ENCODE measurements at places on chromosomes 3 and 15.

DNA sequence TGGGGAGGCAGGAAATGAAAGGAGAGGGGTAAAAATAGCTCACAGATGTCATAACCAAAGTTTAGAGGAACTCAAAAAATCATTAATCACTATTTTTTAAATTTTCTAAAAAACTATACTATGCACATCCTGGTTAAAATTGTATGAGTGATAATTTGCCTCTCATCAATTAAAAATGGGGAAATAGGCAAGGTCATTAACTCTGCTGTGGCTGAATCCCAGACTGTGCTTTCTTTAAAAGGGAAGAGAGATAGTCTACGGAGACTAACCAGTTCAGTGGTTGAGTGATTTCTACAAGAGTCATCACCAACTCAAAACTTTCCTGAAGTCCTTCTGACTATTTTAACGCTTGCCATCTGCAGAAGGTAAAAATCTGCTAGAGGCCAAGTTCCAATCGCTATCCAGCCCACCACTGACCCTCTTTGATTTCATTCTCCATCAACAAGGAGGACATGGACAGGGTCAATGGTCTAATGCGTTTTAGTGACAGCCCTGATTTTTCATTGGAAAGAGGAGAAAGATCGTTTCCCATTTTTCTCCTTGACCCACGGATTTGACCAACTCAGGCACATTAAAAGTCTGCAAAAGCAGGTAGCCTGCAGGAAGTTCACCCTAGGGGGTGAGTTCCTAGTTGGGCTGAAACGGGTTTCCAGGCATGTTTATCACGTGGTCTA lies 850 bp downstream of the SUCLG2 start:
- DNase-seq: no peak

GRCh38 chr3:191253089-191253799 lies 54.2 kb downstream of the OSTN start:
- DNase-seq: no peak

DNA sequence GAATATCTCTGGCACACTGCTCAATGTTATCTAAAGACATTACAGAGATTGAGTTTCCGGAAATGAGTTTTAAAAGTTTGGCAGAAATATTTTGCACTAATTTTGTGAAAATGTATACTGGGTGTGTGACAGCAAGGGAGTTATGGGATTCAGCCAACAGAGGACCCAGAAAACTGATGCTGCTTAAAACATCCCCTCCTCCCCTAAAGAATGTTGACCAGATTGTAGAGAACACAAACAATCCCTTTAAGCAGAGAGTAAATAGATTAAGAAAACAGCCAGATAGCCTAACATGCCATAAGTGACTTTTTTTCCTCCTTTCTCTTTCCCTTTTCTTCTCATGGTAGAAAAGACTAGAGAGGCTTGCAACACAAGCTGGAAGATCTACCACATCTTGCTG lies 928.0 kb upstream of the ALCAM start:
- no peak for DNase-seq

- no peak for DNase-seq
These were observed 28.1 kb downstream of the ZNF589 start for GRCh38 chr3:48268936-48269561.

GRCh38 chr15:100918690-100919480 lies at the start of gene LRRK1:
TSS of gene LRRK1 (plus strand) at chr15:100919357. CDS start at chr15:100924633, 5,276 bp downstream.
- no peak for DNase-seq

- no peak for DNase-seq
These were observed 169.2 kb upstream of the STRIT1 start for GRCh38 chr3:155462672-155463071.

DNA sequence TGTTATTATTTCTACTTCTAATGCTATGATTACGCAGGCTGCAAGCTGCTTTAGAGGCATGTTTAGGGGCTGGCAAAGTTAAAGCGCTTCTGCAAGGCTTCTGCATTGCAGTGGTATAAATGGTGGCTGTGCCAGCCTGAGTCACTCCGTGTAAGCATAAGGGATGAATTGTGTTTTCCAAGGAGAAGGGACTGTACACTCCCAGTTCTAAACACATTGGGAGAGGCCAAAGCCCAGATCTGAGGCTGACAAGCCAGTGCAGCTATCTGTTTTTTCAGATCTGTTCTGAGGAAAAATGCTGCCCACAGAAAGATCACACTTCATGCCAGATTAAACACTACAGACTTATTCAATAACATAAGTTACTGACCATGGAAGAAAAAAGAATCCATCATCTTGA lies 83.8 kb downstream of the PRICKLE2 start:
- no peak for DNase-seq

- DNase-seq: no peak
These were observed 3.6 kb downstream of the PDIA3 start for GRCh38 chr15:43749690-43750345.

DNA sequence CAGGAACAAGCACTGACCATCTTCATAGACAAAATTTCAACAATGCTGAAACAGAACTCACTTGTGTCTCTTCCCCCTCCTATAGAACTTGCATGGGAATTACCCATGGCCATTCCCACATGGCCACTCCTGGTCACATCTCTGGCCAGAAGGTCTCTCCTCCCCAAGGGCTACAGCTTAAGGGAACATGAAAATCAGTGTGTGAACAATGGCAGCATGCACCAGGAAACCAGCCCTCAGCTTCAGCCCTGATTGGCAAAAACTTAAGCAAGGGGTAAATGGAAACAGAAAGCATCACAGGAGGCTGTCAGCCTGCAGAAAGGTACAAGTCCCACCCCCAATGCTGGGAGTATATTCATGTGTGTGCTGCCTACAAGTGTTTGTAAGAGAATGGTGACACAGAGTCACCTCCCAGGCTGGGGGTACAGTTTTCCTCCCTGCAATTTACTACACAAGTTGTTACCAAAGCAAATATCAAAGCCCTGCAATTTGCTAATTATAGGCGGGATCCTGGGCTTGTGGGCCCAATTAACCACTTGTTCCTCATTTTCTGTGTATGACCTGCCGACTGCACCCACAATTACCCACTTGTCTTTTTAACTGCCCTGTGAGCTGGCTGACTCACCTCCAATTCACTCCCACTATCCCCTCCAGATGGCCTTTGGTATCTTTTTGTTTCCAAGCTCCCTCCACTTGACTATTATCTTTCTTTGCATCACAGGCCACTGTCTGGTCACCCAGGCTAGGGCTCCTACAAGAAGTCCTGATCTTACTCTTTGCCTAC lies 84.4 kb upstream of the HES1 start:
- DNase-seq: no peak

- DNase-seq: no peak
These were observed 105.2 kb downstream of the FMN1 start for GRCh38 chr15:33089165-33089877.

- no peak for DNase-seq
These were observed 200.5 kb upstream of the TPM1 start for GRCh38 chr15:62841891-62842559.

- no peak for DNase-seq
These were observed 252.4 kb upstream of the C2CD4B start for GRCh38 chr15:62417439-62417838.

- no peak for DNase-seq
These were observed 446.1 kb downstream of the CNTN4 start for GRCh38 chr3:2544718-2545117.

DNA sequence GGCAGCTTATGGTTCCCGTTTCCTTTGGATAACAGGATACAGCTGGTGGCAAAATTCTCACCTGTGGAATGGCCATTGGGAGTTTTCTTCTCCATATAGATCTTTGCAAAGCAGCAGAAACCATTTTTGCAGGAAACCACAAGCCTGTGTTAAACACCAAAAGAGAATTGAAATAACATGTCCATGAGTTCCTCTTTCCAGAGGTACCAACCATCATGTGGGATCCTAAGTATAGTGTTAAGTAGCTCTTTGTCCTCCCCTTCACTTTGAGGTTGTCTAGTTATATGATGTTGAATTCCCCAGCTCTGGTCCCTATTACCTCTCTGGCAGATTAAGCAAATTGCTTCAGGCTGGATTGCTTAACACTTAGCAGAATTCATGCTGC lies 94.9 kb downstream of the AKAP13 start:
- DNase-seq: no peak

- DNase-seq: no peak
These were observed 36.9 kb downstream of the MRPS11 start for GRCh38 chr15:88504445-88504844.

DNA sequence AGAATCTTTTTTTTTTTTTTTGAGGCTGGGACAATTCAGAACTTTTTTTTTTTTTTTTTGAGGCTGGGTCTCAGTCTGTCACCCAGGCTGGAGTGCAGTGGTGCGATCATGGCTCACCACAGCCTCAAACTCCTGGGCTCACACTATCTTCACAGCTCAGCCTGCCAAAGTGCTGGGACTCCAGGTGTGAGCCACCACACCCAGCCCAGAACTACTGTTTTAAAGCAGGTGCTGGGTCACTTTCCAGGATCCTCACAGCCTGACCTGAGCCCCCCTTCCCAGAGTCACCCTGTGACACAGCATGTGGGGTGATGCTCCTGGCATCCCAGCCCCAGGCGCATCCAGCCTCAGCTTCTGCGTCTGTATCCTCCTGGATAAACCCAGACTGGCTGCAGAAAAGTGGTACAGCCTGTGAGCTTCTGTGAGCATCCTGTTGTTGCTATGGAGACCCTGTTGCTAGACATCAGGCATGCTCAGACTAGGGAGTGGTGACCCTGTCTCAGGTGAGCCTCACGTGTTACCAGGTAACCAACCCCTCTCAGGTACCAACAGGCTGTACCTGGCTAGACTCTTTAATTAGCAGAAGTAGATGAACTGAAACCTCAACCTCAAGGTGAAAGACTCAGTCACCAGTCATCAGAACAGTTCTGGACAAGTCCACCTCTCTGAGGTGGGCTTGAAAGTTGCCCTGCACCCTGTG lies 15.0 kb downstream of the KLF13 start:
- DNase-seq: no peak

DNA sequence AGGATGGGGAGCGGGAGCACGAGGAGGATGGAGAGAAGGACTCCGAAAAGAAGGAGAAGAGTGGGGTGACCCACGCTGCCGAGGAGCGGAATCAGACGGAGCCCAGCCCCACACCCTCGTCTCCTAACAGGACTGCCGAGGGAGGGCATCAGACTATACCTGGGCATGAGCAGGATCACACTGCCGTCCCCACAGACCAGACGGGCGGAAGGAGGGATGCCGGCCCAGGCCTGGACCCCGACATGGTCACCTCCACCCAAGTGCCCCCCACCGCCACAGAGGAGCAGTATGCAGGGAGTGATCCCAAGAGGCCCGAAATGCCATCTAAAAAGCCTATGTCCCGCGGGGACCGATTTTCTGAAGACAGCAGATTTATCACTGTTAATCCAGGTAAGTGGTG lies 169.8 kb downstream of the FEZF2 start:
- no peak for DNase-seq

DNA sequence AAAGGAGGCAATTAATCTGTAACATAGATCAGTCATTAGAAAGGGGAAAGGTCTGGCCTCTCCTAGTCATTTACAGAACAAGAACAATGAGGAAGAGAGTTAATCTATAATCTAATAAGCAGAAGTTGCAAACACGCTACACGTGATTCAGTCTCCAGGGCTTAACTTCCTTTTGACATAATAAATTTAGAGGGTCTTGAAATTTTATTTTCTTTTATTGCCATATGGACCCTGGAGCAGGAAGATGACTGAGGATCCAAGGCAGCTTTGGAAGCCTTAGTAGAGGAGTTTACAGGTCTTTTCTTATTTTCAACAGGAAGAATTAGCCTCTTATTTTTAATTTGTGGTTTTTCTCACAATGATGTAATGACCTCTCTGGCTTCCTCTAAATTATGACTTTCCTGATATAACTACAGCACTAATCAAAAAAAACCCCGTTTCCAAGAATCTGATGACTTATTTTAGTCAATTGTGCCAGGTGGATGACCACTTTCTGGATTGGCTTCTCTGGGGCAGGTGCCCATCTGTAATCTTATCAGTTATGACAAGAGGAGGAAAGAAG lies 32.2 kb downstream of the ADGRG7 start:
- no peak for DNase-seq

- DNase-seq: no peak
These were observed 453.6 kb upstream of the THBS1 start for GRCh38 chr15:39127151-39127790.

GRCh38 chr3:4321732-4322131 lies 18.6 kb downstream of the SETMAR start:
- no peak for DNase-seq

DNA sequence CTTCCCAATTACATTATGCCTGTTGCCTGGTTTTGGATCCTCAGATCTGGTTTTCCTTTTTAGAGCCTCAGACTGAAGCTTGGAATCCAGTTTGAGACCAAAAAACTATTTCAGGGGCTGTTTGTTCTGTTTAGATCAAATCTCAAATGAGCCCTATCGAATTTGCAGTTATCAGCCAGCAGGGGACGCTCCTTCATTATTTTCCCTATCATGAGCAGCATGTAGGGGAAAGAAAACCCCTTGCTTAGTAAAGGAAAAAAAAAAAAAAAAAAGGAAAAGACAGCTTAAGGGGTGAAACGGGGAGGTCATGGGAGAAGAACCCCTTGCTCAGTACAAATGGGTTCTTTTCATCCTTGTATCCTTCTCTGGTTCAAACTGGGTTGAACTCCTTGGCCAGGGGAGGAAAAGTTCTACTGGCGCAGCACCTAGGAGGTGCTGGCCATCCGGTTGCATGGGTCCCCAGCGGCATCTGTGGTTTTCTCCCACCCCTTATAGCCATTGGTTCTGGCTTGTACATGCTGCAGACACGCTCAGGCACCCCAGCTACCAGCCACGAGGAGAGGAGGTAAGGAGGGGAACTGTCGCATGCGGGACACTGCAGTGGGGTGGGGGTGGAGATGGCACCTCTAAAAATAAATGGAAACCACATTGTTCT lies 1375.1 kb upstream of the ALCAM start:
- DNase-seq: no peak

GRCh38 chr3:62587579-62588031 lies 214.3 kb upstream of the FEZF2 start:
- no peak for DNase-seq

- DNase-seq: no peak
These were observed 45.9 kb upstream of the COL6A5 start for GRCh38 chr3:130299531-130299930.

- no peak for DNase-seq
These were observed 396.4 kb downstream of the SHQ1 start for GRCh38 chr3:72451841-72452240.

GRCh38 chr3:98827221-98827920 lies 64.2 kb downstream of the ST3GAL6 start:
- DNase-seq: no peak

GRCh38 chr3:107861422-107861821 lies 229.4 kb downstream of the CD47 start:
- no peak for DNase-seq

GRCh38 chr3:78506581-78507195 lies 1261.1 kb downstream of the ROBO1 start:
- DNase-seq: no peak
